Breast epithelium (tissue), 4 donors: ENCODE measurements at places on chromosomes 7 and 10. TPM values are rescaled to one million over a fixed set of nuclear protein-coding genes. Genes with fewer than 3 reads are reported as not detected.

GRCh38 chr7:27346531-27347275, 104.1 kb downstream of the EVX1 start:
- H3K27ac ChIP-seq: no peak overlapping the region
- no peak overlapping the region for H3K4me3 ChIP-seq
- no peaks in the 10 kb centered on the region for H3K36me3 ChIP-seq
- no peaks in the 10 kb centered on the region for H3K27me3 ChIP-seq
- H3K4me1 ChIP-seq: no peaks in the 10 kb centered on the region

GRCh38 chr10:391305-391704, 256.1 kb downstream of the ZMYND11 start:
- H3K36me3 ChIP-seq: no peaks in the 10 kb centered on the region
- no peak overlapping the region for H3K27ac ChIP-seq
- H3K4me3 ChIP-seq: no peak overlapping the region
- no peak for DNase-seq

DNA sequence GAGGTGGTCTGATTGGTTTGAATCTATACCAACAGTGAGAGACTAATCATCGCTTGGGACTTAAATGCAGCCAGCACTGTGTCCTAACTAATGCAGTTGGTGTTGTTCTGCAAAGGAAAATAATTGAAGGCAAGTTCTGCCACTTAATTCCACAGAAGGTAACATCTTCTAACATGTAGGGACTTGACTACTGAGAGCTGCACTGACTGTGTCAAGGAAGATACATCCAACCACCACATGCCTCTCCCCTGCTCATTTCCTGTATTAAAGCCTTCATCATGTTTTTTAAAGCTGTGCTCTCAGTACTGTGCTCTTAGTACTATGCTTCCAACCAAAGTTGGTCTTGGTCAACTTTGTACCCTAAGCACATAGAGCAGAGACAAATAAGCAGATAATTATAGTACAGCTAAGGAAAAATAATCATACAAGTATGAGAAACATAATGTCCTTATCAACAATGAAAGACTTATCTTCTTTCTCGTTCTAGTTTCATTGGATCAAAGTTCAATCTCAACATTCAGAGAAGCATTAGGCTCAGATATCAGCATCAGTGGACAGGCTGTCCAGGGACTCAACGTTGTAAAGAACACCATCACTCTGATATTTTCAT, 2.8 kb upstream of the CYP3A4 start:
- H3K4me3 ChIP-seq: no peak overlapping the region
- no peaks in the 10 kb centered on the region for H3K36me3 ChIP-seq
- H3K27me3 ChIP-seq: no peaks in the 10 kb centered on the region
- no peak overlapping the region for H3K27ac ChIP-seq
- H3K4me1 ChIP-seq: no peaks in the 10 kb centered on the region

GRCh38 chr10:96257944-96258343, 13.4 kb downstream of the BLNK start:
- DNase-seq: no peak
- no peak overlapping the region for H3K27ac ChIP-seq
- H3K4me3 ChIP-seq: no peak overlapping the region
- no peaks in the 10 kb centered on the region for H3K27me3 ChIP-seq
- no peaks in the 10 kb centered on the region for H3K36me3 ChIP-seq
- no peaks in the 10 kb centered on the region for H3K4me1 ChIP-seq

GRCh38 chr7:159152816-159153215, 8.1 kb upstream of the VIPR2 start:
- DNase-seq: no peak
- no peaks in the 10 kb centered on the region for H3K4me1 ChIP-seq
- no peaks in the 10 kb centered on the region for H3K27me3 ChIP-seq
- no peak overlapping the region for H3K4me3 ChIP-seq
- no peaks in the 10 kb centered on the region for H3K36me3 ChIP-seq
- H3K27ac ChIP-seq: no peak overlapping the region

GRCh38 chr7:90749774-90750173, 153.7 kb downstream of the CDK14 start:
- no peaks in the 10 kb centered on the region for H3K4me1 ChIP-seq
- H3K36me3 ChIP-seq: no peaks in the 10 kb centered on the region
- no peaks in the 10 kb centered on the region for H3K27me3 ChIP-seq
- H3K27ac ChIP-seq: no peak overlapping the region
- H3K4me3 ChIP-seq: no peak overlapping the region

GRCh38 chr10:124603376-124604213, 140.6 kb downstream of the FAM53B start:
- H3K27ac ChIP-seq: no peak overlapping the region
- H3K27me3 ChIP-seq: no peaks in the 10 kb centered on the region
- no peak overlapping the region for H3K4me3 ChIP-seq

The SFRP5 gene
- 1.8 TPM for total RNA-seq

The ZNF736 gene
- 28.5 TPM for total RNA-seq

The MSMB gene
- not detected for total RNA-seq

The PIP gene
- total RNA-seq: 1,201 TPM
